ENCODE measurements at places on chromosomes 2 and 18.

GRCh38 chr2:205494537-205495235, 187.6 kb upstream of the NRP2 start:
- peaks cover 12% of the 10 kb centered on the region for H3K27me3 ChIP-seq
- no peak overlapping the region for H3K4me3 ChIP-seq
- H3K4me1 ChIP-seq: no peaks in the 10 kb centered on the region
- no peak for DNase-seq

DNA sequence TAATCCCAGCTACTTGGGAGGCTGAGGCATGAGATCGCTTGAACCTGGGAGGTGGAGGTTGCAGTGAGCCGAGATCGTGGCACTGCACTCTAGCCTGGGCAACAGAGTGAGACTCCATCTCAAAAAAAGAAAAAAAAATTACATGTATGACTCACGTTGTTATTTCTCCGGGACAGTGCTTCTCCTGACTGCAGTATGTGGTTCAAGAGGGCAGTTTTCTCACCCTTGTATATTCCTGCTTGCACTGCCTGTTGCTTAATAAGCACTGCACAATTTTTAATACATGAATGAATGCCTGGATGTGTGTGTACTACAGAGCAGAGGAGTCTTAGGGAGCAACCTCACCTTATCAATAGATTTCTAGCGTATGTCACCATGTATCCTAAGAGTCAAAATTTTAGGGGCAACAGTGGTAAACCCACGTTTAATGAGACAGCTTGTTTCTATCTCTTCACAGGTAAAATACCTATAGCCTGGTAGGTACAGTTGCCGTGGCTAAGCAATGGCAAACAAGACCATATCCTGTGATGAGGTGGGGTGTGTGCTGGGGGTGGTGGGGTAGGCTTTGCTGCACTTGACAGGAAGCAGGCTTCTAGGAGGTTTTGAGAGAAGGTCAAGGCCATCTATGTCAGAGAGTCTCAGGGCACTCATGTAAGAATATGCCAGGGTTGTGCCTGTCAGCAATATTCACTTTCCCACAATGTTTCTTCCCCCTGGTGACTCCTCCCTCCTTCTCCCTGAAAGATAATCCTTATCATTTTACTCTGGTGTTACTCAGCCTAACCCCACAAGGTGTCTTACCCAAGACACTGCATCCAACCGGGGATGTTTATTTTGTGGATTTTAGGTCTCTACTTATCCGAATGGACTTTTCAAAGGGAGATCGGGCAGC, 36.9 kb upstream of the MEX3C start:
- no peak overlapping the region for H3K4me3 ChIP-seq
- H3K4me1 ChIP-seq: peaks cover 22% of the 10 kb centered on the region
- H3K27ac ChIP-seq: no peak overlapping the region
- H3K36me3 ChIP-seq: no peaks in the 10 kb centered on the region
- no peaks in the 10 kb centered on the region for H3K27me3 ChIP-seq

- H3K27ac ChIP-seq: no peak overlapping the region
- peaks cover 46% of the 10 kb centered on the region for H3K4me1 ChIP-seq
- DNase-seq: no peak
These were observed 108.0 kb downstream of the DPP4 start for GRCh38 chr2:161965994-161966393.

DNA sequence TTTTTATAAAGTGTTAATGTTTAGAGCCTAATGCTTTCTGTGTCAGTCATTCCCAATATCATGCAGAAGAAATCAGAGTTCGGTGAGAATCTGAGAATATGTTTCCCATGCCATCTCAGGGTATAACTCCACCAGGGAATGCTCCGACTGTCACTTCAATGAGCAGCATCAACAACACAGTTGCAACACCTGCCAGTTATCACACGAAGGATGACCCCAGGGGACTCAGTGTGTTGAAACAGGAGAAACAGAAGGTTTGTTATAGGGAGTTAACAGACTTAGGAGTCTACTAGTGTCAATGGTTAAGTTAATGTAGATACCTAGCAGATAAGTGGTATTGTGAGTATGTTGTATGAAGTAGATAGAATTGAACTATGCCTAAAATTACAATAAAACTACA, 31.0 kb downstream of the VAPA start:
- H3K36me3 ChIP-seq: peaks cover 48% of the 10 kb centered on the region
- DNase-seq: no peak
- H3K27ac ChIP-seq: no peak overlapping the region
- peaks cover 5% of the 10 kb centered on the region for H3K4me1 ChIP-seq
- no peak overlapping the region for H3K4me3 ChIP-seq
- no peaks in the 10 kb centered on the region for H3K27me3 ChIP-seq

DNA sequence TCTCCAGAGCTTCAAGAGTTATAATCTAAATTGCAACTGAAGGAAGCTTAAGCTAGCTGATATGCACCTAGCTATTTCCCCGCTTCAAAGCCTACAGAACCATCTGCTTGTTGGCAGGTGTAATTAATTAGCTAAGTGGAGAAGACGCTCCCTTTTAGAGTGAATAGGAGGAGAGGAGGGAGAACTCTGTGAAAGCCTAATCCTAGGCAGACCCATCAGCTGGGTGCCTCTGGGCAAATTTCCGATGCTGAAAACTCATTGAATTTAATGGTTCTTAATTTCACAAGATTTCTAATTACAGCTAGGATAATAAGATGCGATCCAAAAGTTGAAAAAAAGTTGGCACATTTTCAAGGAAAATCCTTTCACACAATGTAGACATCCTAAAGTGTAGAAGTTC, 735.9 kb downstream of the ERBB4 start:
- DNase-seq: no peak
- no peaks in the 10 kb centered on the region for H3K27me3 ChIP-seq
- H3K36me3 ChIP-seq: no peaks in the 10 kb centered on the region
- H3K27ac ChIP-seq: no peak overlapping the region

GRCh38 chr2:173815772-173816171, 149.4 kb downstream of the SP3 start:
- no peak overlapping the region for H3K4me3 ChIP-seq
- no peaks in the 10 kb centered on the region for H3K4me1 ChIP-seq
- no peak for DNase-seq
- no peak overlapping the region for H3K27ac ChIP-seq
- no peaks in the 10 kb centered on the region for H3K36me3 ChIP-seq
- peaks cover 6% of the 10 kb centered on the region for H3K27me3 ChIP-seq

All from T-helper 2 cell treated with Interferon-gamma antibody and Interleukin-4, amounts not matched to agents 5 μg/mL and 100 μg/mL, for 36 hours (primary cell).